ENCODE measurements at places on chromosomes 7 and 10. TPM values are rescaled to one million over a fixed set of nuclear protein-coding genes. Genes with fewer than 3 reads are reported as not detected.

Gene NKX2-3
- total RNA-seq: not detected

Gene CYP3A4
- total RNA-seq: 138 TPM

Gene GIMAP1
- total RNA-seq: 2.3 TPM

Gene DENND2A
- total RNA-seq: 7.4 TPM

Gene TBX20
- total RNA-seq: 0.89 TPM

Gene CHST15
- 5.8 TPM for total RNA-seq

Gene CYP2C19
- total RNA-seq: 121 TPM

Gene FXYD4
- total RNA-seq: not detected

Gene CCL26
- not detected for total RNA-seq

Gene UNCX
- not detected for total RNA-seq

Gene RINT1
- total RNA-seq: 10.9 TPM

Gene CYP26C1
- 0.09 TPM for total RNA-seq

Gene NDUFB8
- 72.4 TPM for total RNA-seq

Gene GNGT1
- not detected for total RNA-seq

Gene MICALL2
- 10.0 TPM for total RNA-seq

Gene NPY
- 0.47 TPM for total RNA-seq

Gene LRRD1
- total RNA-seq: not detected

Gene TRIL
- 0.47 TPM for total RNA-seq

Gene CHAT
- total RNA-seq: not detected

Gene MNX1
- total RNA-seq: not detected

Gene VGF
- not detected for total RNA-seq

Gene HOXA10
- 0.08 TPM for total RNA-seq

Gene UCN3
- 0.23 TPM for total RNA-seq

Gene MOGAT3
- total RNA-seq: 1.8 TPM

Gene TMEM273
- 3.3 TPM for total RNA-seq

Gene AKR1C3
- total RNA-seq: 205 TPM

Gene MEOX2
- total RNA-seq: 0.33 TPM

Gene RPS24
- total RNA-seq: 690 TPM

Gene NOS3
- total RNA-seq: 5.4 TPM

Gene TNKS2
- 29.8 TPM for total RNA-seq

Gene OPN4
- total RNA-seq: not detected

Measured in liver (tissue), 10 donors.